ENCODE measurements at places on chromosomes 3 and 15. TPM values are rescaled to one million over a fixed set of nuclear protein-coding genes. Genes with fewer than 3 reads are reported as not detected.

The PPARG gene
- total RNA-seq: 0.27 TPM

The MBNL1 gene
- total RNA-seq: 16.1 TPM

The GMNC gene
- 0.24 TPM for total RNA-seq

DNA sequence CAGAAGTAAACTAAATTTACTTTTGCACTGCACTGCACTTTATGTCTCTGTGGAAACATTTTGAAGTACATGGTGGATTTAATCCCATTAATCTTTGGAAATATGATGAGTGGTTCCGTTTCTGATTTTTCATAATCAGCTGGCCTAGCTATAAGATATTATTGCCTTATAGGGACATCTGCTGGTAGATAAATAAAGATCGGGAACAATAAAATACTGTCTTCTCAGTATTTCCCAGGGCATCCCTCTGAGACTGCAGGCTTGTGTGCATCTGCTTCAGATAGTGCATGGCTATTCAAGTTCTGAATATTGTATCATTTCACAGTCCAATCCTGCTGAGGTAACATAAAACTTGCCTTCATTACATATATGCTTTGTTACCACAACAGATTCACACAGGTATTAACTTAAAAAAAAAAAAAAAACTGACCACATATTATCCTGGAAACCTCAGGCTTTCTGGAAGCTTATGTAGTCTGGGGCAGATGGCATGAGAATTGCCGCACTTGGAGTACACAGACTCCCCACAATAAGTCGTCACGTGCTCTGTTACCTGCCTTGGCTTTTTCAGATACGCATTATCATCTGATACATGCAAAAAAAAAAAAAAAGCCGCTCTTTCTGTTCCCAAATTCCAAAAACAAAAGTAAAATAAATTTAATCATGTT lies 330.8 kb upstream of the AGTR1 start:
- H3K27me3 ChIP-seq: no peaks in the 10 kb centered on the region
- no peaks in the 10 kb centered on the region for H3K4me1 ChIP-seq
- no peak overlapping the region for H3K4me3 ChIP-seq
- no peak for DNase-seq
- H3K36me3 ChIP-seq: no peaks in the 10 kb centered on the region

GRCh38 chr3:9679476-9680080 lies 24.1 kb upstream of the CPNE9 start:
- H3K27ac ChIP-seq: no peak overlapping the region
- no peak for DNase-seq
- no peak overlapping the region for H3K4me3 ChIP-seq
- peaks cover 47% of the 10 kb centered on the region for H3K36me3 ChIP-seq
- H3K27me3 ChIP-seq: no peaks in the 10 kb centered on the region

- H3K4me3 ChIP-seq: no peak overlapping the region
- H3K27me3 ChIP-seq: peaks cover 71% of the 10 kb centered on the region
- H3K36me3 ChIP-seq: no peaks in the 10 kb centered on the region
- no peak for DNase-seq
- peaks cover 31% of the 10 kb centered on the region for H3K4me1 ChIP-seq
These were observed 36.4 kb downstream of the DNAJB8 start for GRCh38 chr3:128430301-128430700.

GRCh38 chr3:47265725-47266428 lies 16.7 kb downstream of the KIF9 start:
- no peak overlapping the region for H3K27ac ChIP-seq
- no peak overlapping the region for H3K4me3 ChIP-seq
- no peaks in the 10 kb centered on the region for H3K27me3 ChIP-seq
- no peaks in the 10 kb centered on the region for H3K4me1 ChIP-seq

GRCh38 chr3:192494174-192494573 lies 233.2 kb downstream of the FGF12 start:
- no peak overlapping the region for H3K4me3 ChIP-seq
- no peak overlapping the region for H3K27ac ChIP-seq
- H3K4me1 ChIP-seq: no peaks in the 10 kb centered on the region
- H3K36me3 ChIP-seq: no peaks in the 10 kb centered on the region
- H3K27me3 ChIP-seq: no peaks in the 10 kb centered on the region
- no peak for DNase-seq

GRCh38 chr3:72633121-72633520 lies 215.1 kb downstream of the SHQ1 start:
- no peak overlapping the region for H3K27ac ChIP-seq
- no peaks in the 10 kb centered on the region for H3K4me1 ChIP-seq
- DNase-seq: no peak
- H3K27me3 ChIP-seq: no peaks in the 10 kb centered on the region
- H3K36me3 ChIP-seq: no peaks in the 10 kb centered on the region

GRCh38 chr15:91696981-91697380 lies 156.5 kb upstream of the SLCO3A1 start:
- no peaks in the 10 kb centered on the region for H3K36me3 ChIP-seq
- H3K27me3 ChIP-seq: no peaks in the 10 kb centered on the region
- H3K4me3 ChIP-seq: no peak overlapping the region
- no peak overlapping the region for H3K27ac ChIP-seq
- no peaks in the 10 kb centered on the region for H3K4me1 ChIP-seq
- DNase-seq: no peak

GRCh38 chr3:120224237-120224636 lies 60.8 kb downstream of the GPR156 start:
- DNase-seq: no peak
- no peak overlapping the region for H3K4me3 ChIP-seq
- H3K36me3 ChIP-seq: no peaks in the 10 kb centered on the region
- no peaks in the 10 kb centered on the region for H3K27me3 ChIP-seq
- H3K4me1 ChIP-seq: peaks cover 3% of the 10 kb centered on the region

DNA sequence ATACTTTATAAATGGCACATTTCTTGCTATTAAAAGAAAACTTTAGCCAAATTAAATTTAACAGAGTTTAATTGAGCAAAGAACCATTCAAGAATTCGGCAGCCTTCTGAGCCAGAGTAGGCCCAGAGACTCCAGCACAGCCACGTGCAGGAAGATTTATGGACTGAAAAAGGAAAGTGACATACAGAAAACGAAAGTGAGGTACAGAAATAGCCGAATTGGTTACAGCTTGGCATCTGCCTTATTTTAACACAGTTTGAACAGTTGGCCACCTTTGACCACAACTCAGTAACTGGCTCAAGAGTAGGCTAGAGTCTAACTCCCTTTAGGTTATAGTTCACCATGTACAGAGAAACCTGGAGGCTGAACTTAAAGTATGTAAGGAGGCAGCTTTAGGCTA lies 17.6 kb downstream of the CFAP44 start:
- H3K4me3 ChIP-seq: no peak overlapping the region
- H3K4me1 ChIP-seq: no peaks in the 10 kb centered on the region
- no peaks in the 10 kb centered on the region for H3K36me3 ChIP-seq
- no peak for DNase-seq

GRCh38 chr3:143000528-143000927 lies 842 bp upstream of the U2SURP start:
- peak overlapping the region; percentile 89 for H3K27ac ChIP-seq
- DNase-seq: no peak
- no peaks in the 10 kb centered on the region for H3K36me3 ChIP-seq
- H3K27me3 ChIP-seq: no peaks in the 10 kb centered on the region
- peak overlapping the region; percentile 81 for H3K4me3 ChIP-seq
